ENCODE measurements at places on chromosomes 4 and X.

GRCh38 chrX:16870862-16871815 lies 977 bp upstream of the RBBP7 start:
- no peak for DNase-seq

GRCh38 chr4:76527666-76528065 lies 92.6 kb downstream of the SHROOM3 start:
- no peak for DNase-seq

DNA sequence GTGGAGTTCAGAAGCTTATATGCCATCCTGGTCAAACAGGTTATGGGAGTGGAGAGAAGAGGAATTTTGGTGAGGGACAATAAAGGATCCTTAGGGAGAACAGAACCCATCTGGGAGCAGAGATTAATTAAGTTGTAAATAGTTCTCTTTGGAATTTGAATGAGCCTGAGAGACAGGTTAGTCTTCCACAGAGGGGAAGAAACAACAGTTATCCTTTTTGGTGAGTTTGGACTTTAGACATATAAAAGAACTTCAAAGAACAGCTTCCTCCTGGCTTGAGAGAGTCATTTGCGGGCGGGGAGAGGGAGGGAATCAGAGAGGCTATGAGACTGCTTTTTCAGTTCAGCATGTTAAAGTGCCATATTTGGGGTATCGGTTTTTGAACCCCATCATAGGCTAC lies 793.3 kb upstream of the MAGEB2 start:
- DNase-seq, result no peak

DNA sequence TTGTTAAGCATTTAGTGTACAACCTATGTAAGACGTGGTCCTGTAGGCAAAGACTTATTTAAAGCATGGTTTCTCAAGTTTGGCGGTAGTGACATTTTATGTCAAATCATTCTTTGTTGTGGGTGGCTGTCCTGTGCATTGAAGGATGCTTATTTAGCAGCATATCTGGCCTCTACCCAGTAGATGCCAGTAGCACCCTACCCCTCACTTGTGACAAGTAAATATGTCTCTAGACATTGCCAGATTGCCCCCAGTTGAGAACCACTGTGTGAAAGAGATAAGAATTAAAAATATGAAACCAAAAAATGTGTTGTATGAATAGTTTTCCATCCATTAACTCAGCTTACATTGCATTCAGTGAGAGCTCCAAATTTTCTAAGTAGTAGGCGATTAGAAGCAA lies 25.5 kb downstream of the MMAA start:
- no peak for DNase-seq

DNA sequence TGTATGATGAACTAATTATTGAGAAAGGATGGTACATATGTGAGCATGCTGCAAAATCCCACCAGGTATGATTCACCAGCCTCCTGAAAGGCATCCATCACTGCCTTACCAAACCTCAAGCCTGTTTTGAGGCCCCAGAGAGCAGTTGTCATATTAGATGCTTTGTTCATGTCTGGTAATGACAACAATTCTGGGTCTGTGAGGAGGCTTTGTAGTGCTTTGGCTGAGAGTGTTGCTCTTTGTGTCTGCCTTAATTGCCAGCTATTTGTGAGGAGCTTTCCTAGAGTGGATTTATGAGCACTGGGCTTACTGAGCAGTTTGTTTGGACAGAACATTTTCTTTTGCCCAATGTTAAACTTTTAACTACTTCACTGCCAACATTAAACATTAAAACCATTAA lies 69.2 kb downstream of the HEPH start:
- no peak for DNase-seq

DNA sequence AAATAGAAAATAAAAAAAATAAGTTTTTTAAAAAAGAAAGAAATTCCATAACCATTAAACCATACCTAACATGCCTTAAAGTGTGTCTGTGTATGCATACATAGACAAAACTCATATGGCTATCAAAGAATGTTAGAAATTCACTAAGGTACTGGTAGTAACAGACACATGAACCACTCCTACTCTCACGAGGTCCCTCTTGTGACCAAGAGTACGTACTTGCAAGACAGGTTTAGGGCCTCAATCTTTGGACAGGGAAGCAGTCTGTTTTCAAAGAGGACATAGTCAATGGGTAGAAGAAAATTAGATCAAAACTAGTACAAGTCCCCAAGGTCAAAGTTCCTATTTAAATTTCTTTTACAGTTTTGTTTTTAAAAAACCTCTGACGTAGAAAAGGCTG lies 117.3 kb downstream of the CHM start:
- no peak for DNase-seq

DNA sequence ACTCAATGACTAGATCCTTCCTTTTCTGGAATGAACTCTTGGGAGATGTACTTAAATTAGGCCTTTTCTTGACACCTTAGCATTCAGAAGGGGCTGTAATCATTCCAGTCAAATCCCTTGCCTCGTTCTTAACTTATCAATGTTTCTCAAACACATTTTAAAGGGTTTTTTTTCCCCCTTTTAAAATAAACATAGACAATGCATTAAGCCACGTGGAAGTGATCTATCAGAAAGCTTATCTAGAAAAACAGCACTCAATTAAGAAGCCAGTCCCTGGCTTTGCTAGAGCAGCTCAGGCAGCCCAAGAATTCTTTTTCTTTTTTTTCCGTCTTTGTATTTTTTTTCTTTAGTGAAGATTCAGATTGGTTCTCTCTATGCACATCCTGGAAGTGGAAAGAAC lies 118.2 kb downstream of the PCDH7 start:
- DNase-seq, result no peak

DNA sequence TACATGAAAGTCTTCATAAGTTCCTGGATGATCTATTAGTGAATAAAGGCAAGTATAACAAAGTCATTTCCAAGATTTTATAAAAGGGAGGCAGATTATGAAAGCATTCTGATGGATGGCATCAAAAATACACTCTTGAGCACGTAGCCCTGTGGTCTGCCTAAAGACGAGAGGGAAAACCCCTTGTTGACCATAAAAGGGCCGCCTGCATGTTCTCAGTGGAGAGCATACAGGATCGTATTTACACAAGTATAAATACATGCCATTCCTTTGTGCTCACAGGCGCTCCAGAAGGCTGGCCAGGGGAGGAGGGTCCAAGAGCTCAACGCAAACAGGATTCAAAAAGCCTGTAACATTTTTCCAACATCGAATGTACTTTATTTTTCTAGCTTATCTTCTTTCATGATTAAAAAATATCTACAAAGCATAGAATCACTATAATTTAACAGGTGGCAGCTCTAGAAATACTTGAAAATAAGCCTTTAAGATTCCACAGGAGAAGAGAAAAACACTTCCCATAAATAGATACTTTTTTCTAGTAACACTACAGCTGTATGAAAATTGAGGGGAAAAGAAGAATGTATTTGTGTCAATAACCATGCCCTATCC lies 29.6 kb downstream of the PDGFC start:
- peak; percentile 64 for DNase-seq

GRCh38 chrX:134538316-134538715 lies 78.4 kb downstream of the HPRT1 start:
- DNase-seq, result no peak

DNA sequence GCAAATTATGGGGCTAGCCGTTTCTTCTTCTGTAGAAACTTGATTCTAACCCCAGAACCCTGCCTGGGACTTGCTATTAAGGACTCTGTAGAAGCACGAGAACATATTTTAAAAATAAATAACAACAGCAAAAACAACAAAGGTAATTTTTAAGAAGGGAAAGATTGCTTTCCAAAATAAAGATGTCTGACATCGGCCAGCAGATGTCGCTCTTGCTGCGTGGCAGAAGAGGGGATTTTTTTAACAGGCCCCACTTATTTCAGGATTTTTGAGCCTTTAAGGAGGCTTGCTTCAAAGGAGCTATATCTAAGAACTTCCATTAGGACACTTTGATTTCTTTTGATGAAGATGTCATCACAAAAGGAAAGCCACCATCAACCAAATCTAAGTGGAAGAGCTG lies 62.8 kb upstream of the EGFL6 start:
- DNase-seq, result peak; percentile 10

- DNase-seq, result no peak
Measured at GRCh38 chr4:1576304-1576960, 107.7 kb downstream of the FAM53A start.

- no peak for DNase-seq
Measured at GRCh38 chrX:123993904-123994635, 32.6 kb downstream of the STAG2 start.

DNA sequence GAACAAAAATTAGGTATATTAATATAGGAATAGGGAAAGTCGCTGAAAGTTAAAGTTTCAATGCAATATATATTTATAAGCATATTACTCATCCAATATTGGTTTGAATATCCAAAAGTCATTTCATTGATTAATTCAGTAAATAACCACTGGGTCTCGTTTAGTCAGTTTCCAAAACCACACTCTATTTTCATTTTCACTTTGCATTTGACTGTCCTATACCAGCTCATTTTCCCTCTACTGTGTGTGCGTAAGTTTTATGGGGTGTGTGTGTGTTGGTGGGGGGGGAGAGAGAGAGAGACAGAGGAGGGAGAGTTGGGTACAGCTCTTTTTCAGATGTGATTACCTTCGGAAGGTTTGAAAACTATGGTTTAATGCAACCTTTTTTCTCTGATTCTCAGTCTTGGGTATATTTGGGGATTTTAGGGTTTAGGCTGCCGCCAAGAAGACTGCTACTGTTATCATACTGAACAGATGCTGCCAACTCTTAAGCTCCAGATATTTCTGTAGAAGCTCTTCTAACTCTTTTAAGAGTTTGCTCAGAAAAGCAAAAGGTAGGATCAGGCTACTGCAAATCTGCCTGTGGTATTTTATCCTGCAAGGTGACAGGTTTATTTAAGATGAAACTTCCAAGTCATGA lies 1427.4 kb downstream of the PCDH7 start:
- DNase-seq, result no peak

- no peak for DNase-seq
Measured at GRCh38 chr4:2388429-2389182, 29.8 kb downstream of the ZFYVE28 start.

- DNase-seq, result no peak
Measured at GRCh38 chr4:96016634-96017299, 176.9 kb downstream of the PDHA2 start.

GRCh38 chrX:87874043-87874442 lies 356.4 kb downstream of the KLHL4 start:
- no peak for DNase-seq

- DNase-seq, result no peak
Measured at GRCh38 chr4:147943159-147943638, 211.3 kb downstream of the ARHGAP10 start.

DNA sequence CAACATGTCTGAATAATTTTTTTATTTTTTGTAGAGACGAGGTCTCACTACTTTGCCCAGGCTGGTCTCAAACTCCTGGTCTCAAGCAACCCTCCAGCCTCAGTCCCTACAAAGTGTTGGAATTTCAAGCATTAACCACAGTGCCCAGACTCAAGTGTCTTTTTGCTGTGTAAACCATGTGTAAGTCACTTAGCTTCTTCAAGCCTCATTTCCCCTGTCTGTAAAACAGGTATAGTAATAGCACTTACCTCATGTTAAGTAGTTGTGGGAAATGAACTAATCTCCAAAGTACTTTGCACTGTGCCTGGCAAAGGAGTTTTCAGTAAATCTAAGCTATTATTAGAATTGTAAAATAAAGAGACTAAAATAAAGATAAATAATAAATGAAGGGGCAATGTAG lies 35.7 kb downstream of the STBD1 start:
- DNase-seq, result no peak

DNA sequence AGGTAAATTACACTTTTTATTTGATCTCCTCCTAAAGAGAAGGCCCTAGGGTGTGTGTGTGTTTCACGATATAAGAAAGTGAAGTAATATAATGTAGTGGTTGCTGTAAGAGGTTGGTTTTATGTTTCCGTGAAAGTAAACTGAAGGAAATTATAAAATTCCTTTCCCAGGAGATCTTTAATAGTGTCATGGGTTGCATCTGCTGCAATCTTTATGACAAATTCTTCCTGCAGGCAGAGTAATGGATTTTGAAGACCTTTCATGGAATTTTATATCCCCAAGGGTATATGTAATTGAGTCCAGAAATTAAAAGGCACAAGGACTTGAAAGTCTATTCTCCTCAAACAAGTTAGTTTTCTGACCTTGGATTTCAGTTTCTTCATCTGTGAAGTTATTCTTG lies 538.6 kb downstream of the ANKRD50 start:
- DNase-seq, result no peak

DNA sequence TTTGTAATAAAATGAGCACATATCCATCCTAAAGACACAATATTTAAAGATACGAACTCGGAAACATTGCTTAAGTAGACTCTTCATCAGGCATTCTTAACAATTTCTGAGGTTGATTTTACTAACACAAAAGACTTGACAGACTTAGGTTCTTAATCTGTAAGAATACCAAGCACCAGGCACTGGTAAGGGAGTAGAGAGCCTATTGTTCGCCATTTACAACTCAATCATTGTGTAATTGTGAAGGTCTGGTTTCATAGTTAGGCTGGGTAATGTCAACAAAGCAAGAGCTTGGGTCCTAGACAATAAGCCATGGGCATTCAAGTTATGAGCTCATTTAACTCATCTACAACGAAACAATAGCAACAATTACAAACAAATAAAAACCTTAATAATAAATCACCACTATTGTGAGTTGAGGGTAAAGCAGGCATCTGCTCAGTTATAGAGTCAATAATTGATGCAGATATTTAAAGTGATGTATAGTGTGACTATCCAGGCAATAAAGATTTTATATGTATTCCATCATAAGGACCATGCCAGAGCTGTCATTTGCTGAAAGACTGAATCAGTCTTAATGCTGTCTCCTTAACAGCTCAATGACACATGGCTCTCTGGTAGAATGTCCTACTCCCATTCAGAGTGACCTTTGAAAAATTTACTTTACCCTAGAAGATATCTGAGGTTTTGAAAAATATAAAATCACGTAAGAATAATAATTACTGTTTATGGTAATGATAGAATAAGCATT lies 664.0 kb upstream of the PCDH7 start:
- DNase-seq, result no peak

DNA sequence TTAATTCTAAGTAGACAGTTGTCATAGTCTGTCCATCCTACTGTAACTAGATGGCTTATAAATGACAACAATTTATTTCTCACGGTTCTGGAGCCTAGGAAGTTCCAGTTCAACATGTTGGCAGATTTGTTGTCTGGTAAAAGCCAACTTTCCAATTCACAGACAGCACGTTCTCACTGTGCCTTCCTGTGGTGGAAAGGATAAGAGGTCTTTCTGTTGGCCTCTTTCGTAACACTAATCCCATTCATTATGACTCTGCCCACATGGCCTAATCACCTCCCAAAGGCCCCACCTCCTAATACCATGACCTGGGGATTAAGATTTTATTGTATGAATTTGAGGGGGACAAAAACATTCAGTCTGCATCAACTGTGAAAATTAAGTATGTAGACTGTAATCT lies 83.2 kb downstream of the GALNTL6 start:
- DNase-seq, result no peak
